ENCODE measurements at places on chromosomes 12 and 14. TPM values are rescaled to one million over a fixed set of nuclear protein-coding genes. Genes with fewer than 3 reads are reported as not detected.
A peak's percentile ranks its signal among the peaks of the same experiment; 100 is the strongest.

Gene ACOT6
- polyA plus RNA-seq, result not detected

- peak; percentile 54 for DNase-seq
- peak overlapping the region; percentile 72 for H3K27ac ChIP-seq
- H3K4me3 ChIP-seq, result peak overlapping the region; percentile 74
- H3K4me1 ChIP-seq, result peaks cover 3% of the 10 kb centered on the region
Observed at GRCh38 chr14:54881761-54882401, 20.7 kb downstream of the GCH1 start.

GRCh38 chr14:36069535-36069900 is 107.0 kb downstream of the PTCSC3 start:
- DNase-seq, result peak; percentile 55
- H3K36me3 ChIP-seq, result no peaks in the 10 kb centered on the region
- H3K27me3 ChIP-seq, result no peaks in the 10 kb centered on the region

- no peaks in the 10 kb centered on the region for H3K27me3 ChIP-seq
- no peak overlapping the region for H3K4me3 ChIP-seq
- peak; percentile 58 for DNase-seq
Observed at GRCh38 chr14:87430810-87431209, 562.2 kb downstream of the GALC start.

GRCh38 chr12:1864867-1865266 is 44.5 kb downstream of the LRTM2 start:
- peaks cover 2% of the 10 kb centered on the region for H3K27me3 ChIP-seq
- DNase-seq, result no peak
- no peak overlapping the region for H3K4me3 ChIP-seq
- no peak overlapping the region for H3K27ac ChIP-seq
- no peaks in the 10 kb centered on the region for H3K36me3 ChIP-seq

- no peak for DNase-seq
- no peak overlapping the region for H3K4me3 ChIP-seq
- no peaks in the 10 kb centered on the region for H3K36me3 ChIP-seq
- no peak overlapping the region for H3K27ac ChIP-seq
- H3K4me1 ChIP-seq, result peaks cover 2% of the 10 kb centered on the region
Observed at GRCh38 chr12:50676756-50677155, 87.1 kb upstream of the ATF1 start.

- H3K4me1 ChIP-seq, result peaks cover 2% of the 10 kb centered on the region
- DNase-seq, result peak; percentile 61
- H3K36me3 ChIP-seq, result no peaks in the 10 kb centered on the region
- H3K27me3 ChIP-seq, result no peaks in the 10 kb centered on the region
Observed at GRCh38 chr12:15788233-15789219, 662 bp downstream of the EPS8 start.

All from fibroblast of lung (primary cell).